CD4-positive, alpha-beta T cell treated with Interleukin-21 for 1 hour (primary cell): ENCODE measurements at places on chromosomes 11 and 22.

DNA sequence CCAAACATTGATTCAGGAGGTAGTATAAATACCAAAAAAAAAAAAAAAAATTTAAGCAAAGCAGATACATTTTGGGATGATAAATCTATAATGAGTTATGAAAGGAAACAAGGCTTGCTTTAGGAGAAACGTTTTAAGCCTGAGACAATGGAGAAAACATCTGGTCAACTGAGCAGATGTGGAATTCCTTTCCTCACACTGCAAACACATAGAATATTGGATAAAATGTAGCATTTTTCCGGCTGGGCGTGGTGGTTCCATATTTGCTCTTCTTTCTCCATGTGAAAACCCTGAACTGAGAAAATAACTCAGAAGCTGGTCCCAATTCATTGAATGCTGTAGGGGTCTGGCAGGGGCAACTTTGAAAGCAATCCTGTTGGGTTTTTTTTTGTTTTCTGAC, 33.9 kb downstream of the ENDOD1 start:
- DNase-seq = no peak

- DNase-seq = no peak
These were observed 12.5 kb downstream of the IRAG1 start for GRCh38 chr11:10680956-10681487.

- DNase-seq = no peak
These were observed 78.6 kb downstream of the PARVA start for GRCh38 chr11:12455938-12456337.

GRCh38 chr11:95335989-95336388, 105.0 kb upstream of the SESN3 start:
- no peak for DNase-seq

GRCh38 chr22:45413368-45414211, at the start of the genes RIBC2 and SMC1B:
Gene RIBC2, plus strand, starts transcription at chr22:45413693. Its CDS starts 194 bp downstream, at chr22:45413887.
Gene SMC1B, minus strand, starts transcription at chr22:45413599. Its CDS starts 32 bp downstream, at chr22:45413567.
- DNase-seq = peak; percentile 90

DNA sequence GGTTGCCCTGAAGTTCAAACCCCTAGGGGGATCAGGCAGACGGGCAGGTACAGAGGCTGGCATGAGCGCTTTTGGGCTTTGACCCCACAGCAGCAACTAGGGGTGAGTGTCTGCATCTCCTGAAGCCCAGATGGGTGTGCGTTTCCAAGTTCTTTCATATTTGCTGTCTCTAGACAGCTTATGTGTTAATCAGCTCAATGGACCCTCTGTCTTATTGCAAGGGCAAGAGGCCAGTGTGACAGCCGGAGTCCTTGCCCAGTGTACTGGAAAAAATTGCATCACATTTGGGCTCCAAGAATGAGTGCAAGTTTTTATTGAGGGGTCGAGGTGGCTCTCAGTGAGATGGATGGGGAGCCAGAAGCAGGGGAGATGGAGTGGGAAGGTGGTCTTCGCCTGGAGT, 1863.7 kb upstream of the RAG2 start:
- no peak for DNase-seq

- no peak for DNase-seq
These were observed 116.4 kb downstream of the CASP12 start for GRCh38 chr11:104781719-104782376.

DNA sequence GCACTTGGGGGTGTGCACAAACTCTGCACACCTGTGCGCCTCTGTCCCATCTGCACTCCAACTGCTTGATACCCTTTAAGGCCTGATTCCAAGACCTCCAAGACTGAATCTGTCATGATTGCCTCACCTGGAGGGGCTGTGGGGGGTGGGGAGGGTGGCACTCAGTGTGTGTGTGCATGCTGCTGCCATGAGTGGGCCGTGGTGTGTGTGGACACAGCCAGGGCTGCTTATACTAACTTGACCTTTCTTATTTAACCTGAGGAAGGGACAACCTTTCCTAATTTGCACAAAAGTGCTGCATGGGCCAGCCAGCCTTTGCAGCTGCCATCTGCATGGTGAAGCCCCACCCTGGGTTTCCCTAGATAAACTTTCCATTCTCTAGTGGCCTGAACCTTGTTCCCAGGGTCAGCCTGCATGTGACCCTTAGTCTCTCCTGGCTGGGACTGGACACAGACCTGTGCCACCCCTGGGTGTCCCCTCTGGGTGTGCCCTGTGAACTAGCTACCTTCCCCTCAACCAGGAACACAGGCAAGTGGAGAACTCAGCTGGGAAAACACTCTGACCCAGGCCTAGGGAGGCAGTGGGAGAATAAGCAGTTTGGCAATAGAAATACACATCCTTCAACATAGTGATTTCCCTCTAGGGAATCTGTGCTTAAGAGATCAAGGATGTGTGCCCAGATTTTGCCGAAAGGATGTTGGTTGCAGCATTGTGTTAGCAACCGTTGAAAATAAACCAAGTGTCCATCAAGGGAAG, 45.4 kb upstream of the DKK3 start:
- DNase-seq = no peak
